Renal pelvis (tissue), 12 donors: ENCODE measurements at places on chromosomes 12 and 14. TPM values are rescaled to one million over a fixed set of nuclear protein-coding genes. Genes with fewer than 3 reads are reported as not detected.
A peak's percentile ranks its signal among the peaks of the same experiment; 100 is the strongest.

DNA sequence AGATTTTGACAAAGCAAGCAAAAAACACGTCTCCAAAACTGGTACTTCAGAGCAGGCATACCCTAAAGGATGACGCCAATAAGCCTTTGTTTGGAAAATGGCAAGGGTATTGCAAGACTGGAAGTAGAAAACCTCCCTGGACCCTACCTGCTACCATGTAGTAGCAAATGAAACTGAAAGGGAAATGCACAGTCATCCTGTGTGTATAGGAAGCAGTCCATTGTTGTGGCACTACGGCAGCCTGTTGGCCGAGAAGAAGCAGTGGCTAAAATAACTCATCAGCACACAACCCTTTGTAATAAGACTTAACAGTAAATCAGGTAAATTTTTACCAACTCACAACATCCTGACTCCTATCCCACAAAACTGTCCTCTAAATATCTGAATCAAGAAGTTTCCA is 386.4 kb downstream of the RGS6 start:
- DNase-seq = no peak

DNA sequence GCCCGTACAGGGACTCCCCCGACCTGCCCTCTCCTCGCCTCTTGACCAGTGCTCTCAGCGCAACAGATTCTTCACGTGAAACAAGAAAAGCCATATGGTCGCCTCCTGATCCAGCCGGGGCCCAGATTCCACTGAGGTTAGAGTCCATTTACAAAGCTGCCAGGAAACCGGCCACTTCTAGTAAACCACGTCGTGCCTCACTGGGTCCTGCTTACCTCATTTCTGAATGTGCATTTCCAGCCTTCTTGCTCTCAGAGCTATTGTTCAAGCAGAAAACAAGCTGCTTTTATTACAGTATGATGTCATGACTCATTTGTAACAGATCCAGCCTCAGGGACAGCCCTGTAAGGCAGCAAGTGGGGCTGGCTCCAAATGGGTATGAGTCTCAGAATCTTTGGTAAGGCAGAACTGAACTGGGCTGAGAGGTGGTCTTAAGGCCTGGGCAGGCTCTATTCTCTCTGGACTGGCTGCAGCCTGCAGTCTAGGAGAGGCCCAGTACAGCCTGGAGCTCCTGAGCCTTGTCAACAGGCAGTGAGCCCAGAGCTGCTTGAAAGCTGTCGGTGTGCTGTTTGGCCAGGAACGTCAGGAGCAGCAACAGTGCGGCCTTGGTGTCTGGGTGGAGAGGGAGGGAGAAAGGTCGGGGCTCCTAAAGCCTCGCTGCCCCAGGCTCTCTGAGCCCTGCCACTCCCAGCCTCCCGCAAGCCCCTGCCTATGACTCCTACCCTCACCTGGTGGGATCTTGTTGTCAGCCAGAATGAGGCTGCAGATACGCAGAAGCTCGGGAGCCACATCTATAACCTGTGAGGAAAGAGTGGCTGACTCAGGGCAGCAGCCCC is 8.3 kb downstream of the REC8 start:
- DNase-seq = peak; percentile 58

SMCO2 gene
- polyA plus RNA-seq = 0.23 TPM

DNA sequence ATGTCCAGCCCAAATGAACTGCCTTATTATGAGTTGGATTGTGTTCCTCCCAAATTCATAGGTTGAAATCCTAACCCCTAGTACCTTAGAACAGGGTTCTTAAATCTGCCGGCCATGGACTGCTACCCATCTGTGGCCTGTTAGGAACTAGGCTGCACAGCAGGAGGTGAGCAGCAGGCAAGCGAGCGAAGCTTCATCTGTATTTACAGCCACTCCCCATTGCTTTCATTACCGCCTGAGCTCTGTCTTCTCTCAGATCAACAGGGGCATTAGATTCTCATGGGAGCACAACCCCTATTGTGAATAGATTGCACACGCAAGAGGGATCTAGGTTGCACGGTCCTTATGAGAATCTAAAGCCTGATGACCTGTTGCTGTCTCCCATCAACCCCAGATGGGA is 9.8 kb upstream of the EML5 start:
- no peak for DNase-seq

HHIPL1 gene
- 1.8 TPM for polyA plus RNA-seq

DNA sequence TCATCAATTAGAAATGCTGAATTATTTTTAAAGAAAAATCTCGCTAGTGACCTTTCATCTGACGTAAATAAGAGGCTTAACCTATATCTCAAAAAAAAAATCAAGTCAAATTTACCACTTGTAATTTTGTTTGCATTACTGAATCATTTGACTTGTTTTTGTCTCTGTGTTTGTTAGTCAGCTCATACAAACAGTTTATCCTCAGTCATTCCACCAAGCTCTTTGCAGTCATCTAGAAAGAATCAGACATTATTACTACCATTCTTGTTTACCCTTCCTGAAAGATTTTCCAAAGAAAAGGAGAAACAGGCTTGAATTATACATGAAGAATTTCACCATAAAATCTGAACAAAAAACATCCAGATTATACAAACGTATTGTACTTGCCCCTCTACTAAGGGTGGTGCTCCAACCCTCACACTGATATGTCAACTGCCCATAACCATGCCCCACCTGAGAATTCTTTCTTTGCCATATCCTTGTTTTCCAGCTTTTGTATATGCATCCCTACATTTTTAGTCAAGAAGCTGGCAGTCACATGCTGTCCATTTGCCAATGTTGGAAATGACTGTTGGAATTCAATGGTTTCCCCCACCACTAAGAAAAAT is 257.2 kb downstream of the PAWR start:
- DNase-seq = no peak

TMEM116 gene
- 29.3 TPM for polyA plus RNA-seq
